ENCODE measurements at places on chromosomes 4 and X.

DNA sequence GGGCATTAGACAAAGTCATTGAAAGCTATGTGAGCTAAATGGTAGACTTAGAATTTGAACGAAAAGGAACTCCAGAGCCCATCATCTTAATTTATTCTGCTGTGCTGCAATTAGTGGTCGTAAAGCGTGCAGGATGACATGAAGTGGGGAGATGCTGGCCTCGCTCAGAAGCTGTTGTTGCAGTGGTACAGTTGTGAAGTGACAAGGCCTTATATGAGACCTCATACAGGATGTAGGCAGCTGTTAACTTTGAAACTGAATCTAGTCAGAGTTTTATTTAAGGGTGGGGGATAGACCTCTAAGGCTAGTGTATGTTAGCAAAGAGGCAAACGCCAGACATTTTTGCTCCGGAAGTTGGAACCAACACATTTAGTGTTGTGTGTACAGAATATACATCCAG, 13.4 kb downstream of the KLF3 start:
- no peak for DNase-seq

DNA sequence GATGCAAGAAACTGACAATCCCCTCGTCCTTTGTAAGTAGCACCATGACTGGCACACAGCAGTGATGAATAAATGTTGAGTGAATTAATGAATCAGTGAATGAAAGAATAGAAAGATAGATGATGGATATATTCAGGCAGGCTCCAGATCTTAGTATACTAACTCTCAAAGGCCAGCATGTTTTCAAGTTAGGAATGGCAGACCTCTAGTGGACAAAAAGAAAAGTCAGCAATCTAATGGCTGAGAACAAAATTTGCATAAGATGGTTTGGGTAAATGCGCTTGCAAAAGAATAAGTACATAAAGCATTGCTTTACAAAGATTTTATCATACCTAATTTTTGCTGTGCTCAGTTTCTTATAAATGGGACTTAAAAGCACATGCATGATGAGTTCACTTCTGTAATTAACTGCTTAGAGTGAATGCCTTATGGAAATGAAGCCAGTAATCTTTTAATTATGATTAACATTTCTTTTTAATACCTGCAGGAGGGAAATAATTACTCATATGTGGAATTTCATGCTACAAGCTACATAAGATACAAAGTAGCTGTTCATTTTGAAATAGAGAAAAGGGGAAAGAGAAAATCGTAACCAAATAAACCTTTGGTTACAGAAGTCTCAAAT, 126.9 kb upstream of the GPRIN3 start:
- DNase-seq, result no peak

DNA sequence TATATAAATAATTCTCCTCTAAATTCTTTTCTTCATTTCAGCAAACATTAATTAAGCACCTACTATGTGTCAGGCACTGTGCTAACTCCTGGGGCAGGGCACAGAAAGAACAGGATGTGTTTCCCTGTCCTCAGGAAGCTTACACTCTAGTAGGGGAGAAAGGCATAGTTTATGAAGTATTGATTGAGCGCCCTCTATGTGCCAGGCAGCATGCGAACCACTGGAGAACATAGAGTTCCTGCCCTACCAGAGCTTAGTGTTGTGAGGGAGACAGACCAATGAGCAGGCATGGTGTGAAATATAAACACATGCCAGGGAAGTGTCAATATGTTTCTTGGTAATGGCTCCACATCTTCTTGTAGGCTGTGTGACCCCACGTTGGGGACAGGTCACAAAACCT, 3.7 kb downstream of the ADGRG4 start:
- DNase-seq, result no peak

GRCh38 chr4:24837781-24838180, 42.4 kb downstream of the SOD3 start:
- DNase-seq, result no peak

GRCh38 chr4:158051401-158052235, 121.2 kb downstream of the GASK1B start:
- DNase-seq, result no peak

DNA sequence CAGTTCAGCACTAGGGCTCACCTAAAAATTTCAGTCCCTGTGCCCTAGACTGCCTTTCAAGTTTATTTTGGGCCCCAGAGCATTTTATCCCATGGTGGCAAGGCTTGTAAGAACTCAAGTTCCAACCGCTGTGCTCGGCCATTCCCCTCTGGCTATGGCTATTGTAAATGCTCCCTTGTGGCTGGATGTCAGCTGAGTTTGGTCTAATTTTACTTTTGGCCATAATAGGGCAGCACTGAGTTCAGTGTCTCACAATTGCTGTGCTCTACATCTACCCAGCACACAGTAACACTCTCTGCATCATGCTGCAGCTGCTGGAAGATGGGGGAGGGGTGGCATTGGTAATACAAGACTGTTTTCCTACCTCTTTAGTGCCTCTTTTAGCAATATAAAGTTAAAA, 210.8 kb upstream of the IRS4 start:
- no peak for DNase-seq

DNA sequence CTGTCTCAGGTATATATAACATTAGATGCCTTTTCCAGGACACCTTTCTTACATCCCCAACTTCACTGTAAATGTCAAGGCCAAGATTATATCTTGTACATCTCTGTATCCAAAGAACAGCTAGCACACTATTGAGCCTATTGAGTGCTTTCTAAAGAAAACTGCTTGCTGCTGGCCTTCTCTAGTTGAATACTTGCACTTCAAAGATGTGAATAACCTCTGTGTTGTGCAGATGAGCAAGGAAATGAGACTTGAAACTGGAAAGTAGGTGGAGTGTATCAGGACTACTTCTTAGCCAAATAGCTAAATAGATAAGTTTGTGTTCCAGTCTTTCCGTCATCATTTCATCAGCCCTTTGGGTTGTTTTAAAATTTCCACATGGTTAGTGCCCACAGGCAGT, 704.4 kb upstream of the AMOT start:
- DNase-seq, result no peak

DNA sequence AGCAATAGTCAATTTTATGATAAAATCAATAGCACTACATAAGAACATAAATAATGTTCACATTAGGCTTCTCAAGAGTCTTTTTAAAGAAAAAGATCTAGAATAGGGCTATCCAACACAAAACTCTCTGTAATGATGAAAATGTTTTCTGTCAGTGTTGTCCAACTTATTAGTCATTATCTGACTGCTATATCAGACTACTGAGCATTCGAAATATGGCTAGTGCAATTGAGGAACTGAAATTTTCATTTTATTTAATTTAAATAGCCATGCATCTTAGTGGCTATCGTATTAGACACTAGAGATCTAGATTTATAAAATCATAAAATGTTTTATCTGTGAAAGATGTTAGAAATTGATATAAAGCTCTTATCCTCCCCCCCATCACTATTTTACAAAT, 26.0 kb downstream of the PARM1 start:
- DNase-seq, result no peak

DNA sequence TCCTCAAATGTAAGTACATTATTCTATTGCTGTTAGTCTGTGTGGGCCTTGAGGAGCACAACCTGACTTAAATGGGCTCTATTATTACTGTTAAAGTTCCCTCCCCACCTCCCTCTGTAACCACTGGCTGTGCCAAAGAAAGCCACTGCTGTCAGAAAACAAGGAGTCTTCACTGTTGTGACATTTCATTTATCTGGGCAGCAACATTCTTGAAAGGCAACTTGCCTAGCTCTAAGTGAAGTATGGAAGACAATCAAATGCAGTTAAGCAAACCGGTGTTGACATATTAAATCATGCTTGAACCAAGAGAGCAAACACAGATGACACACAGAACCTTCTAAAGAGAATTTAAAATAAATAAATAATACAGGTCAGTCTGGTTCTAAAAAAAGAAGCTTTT, 81.0 kb downstream of the EPHA5 start:
- DNase-seq, result no peak

- no peak for DNase-seq
Observed at GRCh38 chrX:65688403-65688871, 21.0 kb downstream of the MSN start.

- no peak for DNase-seq
Observed at GRCh38 chr4:152454398-152455011, 81.4 kb downstream of the FBXW7 start.

GRCh38 chrX:151796576-151796975, 62.0 kb downstream of the CNGA2 start:
- DNase-seq, result no peak

DNA sequence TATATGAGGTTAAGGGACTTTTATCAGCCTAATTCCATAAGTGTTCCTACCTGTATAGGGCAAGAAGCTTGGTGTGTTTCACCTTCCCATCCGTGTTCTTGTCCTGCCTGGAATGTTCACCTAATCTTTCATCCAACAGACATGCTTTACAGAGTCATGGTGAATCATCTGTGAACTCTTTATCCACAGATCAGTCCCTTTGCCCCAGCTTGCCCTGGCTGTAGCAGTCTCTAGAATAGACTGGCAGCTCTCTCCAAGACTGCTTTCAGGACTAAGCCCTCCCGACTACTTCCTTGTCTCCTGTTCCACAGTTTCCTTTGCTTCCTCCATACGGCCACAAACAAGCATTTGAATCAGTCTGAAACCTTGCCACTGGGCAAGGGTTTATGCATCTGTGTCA, 177.9 kb upstream of the IL15 start:
- no peak for DNase-seq

GRCh38 chr4:84502333-84502954, 3.4 kb upstream of the NKX6-1 start:
- no peak for DNase-seq

DNA sequence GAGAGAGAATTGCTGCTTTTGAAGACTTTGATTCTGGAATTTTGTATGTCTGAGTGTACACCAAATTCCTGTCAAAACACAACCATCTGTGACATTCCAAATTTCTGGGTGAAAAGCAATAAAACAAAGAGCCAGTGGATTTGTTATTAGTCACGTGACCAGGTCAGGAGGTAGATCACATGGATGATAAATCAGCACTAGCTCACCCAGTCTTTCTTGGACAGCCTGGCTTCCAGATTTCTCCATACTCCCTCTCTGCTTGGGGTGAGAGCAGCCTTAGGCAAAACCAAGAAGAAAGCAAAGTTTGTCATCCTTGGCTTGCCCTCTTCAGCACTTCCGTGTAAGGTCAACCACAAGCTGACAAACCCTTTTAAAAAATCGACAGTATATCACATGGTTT, 194.2 kb downstream of the CLCN4 start:
- no peak for DNase-seq

DNA sequence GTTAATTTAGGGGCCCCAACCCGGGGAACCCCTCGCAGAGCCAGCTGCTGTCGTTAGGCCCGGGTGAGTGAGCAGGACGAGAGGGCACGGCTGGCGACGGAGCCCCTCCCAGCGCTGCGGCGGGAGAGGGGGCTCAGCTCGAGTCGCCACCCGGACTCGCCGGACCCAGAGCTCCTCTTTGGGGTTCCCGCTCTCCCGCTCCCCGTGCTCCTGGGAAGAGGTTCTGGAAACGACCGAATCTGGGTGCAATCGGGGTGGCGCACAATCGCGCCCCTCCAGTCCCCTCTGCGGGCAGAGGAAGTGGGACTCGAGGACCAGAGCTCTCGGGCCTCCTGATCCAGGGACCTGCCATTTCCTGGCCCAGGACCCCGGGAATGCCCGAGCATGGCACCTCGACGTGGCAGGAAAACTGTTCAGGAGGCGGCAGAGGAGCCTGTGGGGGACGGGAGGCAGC, 37.3 kb upstream of the ARAF start:
- no peak for DNase-seq

- DNase-seq, result no peak
Observed at GRCh38 chr4:147843162-147843561, 111.3 kb downstream of the ARHGAP10 start.

DNA sequence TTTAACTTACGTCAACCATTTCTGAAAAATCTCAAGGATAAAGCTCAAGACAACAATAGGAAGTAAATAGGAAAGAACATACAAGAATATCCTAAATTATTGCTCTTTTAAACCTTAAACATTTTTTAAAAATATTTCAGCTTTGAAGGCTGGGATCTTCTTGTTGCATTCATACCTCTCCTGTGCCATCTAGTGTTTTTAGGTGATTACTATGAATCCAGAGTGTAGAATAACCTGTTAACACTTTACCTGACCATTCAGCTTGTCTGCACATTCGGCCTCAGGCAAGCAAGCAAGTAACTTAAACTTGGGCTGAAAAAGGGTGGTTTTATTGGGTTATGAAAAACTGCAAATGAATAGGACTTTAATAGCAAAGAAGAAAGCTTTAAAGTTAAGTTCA, 507.8 kb upstream of the INTU start:
- DNase-seq, result no peak

DNA sequence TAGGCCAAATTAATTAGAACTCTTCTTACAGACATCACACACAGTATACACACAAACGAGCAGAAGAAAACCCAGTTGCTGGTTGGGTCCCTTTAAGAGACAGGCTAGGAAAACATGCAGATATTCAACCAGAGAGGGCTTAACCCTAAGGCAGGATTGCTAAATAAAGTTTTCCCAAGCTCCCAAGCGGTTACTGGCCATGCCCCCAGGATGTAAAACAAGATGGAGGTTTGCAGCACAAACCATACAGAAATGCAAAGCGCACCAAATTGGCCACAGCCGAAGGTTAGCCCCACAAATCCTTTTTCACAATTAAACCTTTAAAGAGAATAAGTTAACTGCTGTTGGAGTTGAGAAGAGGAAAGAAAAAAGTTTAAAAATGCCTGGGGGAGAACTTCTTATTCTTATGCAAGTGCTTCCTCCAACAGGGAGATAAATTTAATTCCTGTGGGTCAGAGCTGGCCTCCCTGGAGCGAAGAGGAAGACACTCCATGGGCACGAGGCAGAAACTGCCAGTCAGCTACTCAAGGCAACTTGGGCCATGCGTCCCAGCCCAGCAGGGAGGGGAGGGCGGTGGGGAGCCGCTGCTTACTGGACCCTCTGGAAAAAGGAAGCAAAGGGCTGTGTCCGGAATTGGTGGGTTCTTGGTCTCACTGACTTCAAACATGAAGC, 167.6 kb upstream of the ARSJ start:
- DNase-seq, result no peak

GRCh38 chr4:95317085-95317793, 231.5 kb downstream of the UNC5C start:
- DNase-seq, result no peak

- no peak for DNase-seq
Observed at GRCh38 chrX:9135901-9136510, 102.1 kb upstream of the FAM9B start.

DNA sequence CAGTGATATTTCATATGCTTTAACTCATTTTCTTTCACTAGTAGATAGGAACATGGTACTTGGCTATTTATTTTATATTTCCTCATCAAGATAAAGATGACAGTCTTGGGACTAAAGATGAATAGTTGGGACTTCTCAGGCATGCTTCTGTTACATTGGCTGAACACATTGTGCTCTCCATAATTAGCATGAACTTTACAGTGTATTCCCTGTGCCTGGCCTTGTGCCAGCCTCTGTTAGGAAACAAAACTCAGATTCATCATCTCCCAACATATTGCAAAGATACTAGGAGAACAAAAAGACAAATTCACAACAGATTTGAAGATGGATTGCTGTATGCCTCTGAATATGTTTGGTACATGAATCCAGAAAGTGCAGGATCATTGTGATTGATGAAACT, 26.4 kb downstream of the GRIA2 start:
- no peak for DNase-seq

DNA sequence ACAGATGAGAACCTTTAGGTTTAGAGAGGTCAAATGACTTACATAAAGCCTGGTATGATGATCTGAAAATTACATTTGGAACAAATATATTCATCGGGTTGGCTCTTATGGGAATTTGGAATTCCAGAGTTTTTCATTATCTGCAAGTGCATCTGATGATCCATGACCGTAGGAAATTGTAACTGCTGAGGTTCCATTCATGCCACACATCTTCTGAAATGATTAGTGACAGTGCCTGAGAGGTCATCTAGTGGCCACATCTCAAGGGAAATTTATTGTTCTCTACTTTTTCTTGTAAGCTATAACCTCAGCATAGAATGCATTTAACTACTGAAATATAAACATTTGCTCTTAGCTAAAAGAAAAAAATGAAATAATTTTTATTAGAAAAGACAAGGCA, 105.8 kb upstream of the NWD2 start:
- DNase-seq, result no peak
